ENCODE measurements at places on chromosomes 4 and X.

DNA sequence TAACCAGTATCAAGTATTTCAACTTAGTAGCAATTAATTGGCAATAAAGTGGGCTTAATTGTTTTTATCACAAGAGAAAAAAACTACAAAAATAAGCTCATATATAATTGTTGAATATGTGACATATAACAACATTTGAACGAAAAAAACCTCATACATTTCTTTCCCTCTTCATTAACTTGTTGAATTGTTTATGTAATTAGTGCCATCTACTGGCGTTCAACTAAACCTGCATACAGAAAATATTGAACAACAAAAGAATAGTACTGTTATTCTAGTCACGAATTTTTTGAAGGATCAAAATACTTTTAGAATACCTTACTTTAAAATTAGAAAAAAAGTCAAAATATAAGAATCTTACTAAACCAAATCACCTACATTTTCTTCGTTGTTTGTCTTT is 586.5 kb upstream of the FTHL17 start:
- no peaks in the 10 kb centered on the region for H3K36me3 ChIP-seq
- H3K27ac ChIP-seq = no peak overlapping the region
- H3K27me3 ChIP-seq = no peaks in the 10 kb centered on the region

- no peak for DNase-seq
- no peaks in the 10 kb centered on the region for H3K36me3 ChIP-seq
- no peak overlapping the region for H3K4me3 ChIP-seq
- H3K27ac ChIP-seq = no peak overlapping the region
Measured at GRCh38 chr4:51932261-51932660, 87.9 kb downstream of the LRRC66 start.

DNA sequence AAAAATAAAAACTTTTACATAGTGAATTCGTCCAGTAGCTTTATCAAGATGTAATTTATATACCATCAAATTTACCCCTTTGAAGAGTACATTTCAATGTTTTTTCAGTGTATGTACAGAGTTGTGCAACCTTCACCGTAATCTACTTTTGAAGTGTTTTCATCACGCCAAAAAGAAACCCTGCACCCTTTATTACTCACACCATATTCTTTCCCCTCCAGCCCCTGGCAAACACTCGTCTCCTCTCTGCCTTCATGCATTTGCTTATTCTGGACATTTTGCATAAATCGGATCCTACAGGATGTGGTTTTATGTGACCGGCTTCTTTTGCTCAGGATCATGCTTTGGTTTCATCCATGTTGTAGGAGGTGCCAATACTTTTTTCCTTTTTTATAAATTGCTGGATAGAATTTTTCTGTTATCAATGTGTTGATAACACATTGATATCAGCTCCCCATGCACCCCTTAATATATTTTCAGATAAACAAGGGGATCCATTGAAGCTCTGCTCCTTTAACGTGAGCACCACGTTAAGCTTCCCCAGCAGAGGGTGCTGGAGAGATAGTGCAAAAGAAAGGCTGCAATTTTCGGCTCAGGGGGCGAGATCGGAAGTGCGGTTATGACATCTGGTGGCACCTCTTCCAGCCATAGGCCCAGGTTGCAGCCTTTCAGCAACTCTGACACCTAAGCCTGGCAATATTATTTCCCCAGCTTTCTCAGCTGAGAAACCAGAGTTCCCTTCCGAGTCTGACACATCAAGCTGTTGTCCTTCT is 100.1 kb upstream of the VCX3B start:
- H3K4me1 ChIP-seq = no peaks in the 10 kb centered on the region
- no peak overlapping the region for H3K27ac ChIP-seq
- no peak overlapping the region for H3K4me3 ChIP-seq
- DNase-seq = peak; percentile 47
- H3K36me3 ChIP-seq = no peaks in the 10 kb centered on the region

DNA sequence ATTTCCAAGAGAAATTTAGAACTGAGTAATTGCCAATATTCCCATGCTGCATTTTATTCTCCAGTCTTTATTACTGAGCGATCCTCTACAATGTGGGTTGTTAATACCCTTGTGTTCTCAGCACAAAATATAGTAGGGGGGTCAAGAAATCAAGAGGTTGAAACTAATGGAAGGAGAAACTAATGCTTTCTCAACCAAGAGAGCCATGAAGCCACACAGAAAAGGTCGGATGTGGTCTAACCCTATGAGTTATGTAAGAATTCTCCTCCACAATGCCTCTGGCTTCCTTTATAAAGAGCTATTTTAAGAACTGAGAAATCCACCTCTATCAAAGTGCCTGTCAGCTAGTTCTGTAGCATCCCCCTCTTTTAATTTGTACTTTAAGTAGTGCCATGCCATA is 268.5 kb downstream of the CHIC1 start:
- no peak overlapping the region for H3K27ac ChIP-seq
- H3K4me1 ChIP-seq = peaks cover 4% of the 10 kb centered on the region
- no peaks in the 10 kb centered on the region for H3K36me3 ChIP-seq
- no peaks in the 10 kb centered on the region for H3K27me3 ChIP-seq
- DNase-seq = no peak

- no peak overlapping the region for H3K27ac ChIP-seq
- no peaks in the 10 kb centered on the region for H3K27me3 ChIP-seq
- H3K36me3 ChIP-seq = no peaks in the 10 kb centered on the region
- H3K4me3 ChIP-seq = no peak overlapping the region
- no peaks in the 10 kb centered on the region for H3K4me1 ChIP-seq
- no peak for DNase-seq
Measured at GRCh38 chrX:81957900-81958545, 756.1 kb downstream of the SH3BGRL start.

- no peak overlapping the region for H3K4me3 ChIP-seq
- no peaks in the 10 kb centered on the region for H3K36me3 ChIP-seq
- DNase-seq = no peak
- H3K27me3 ChIP-seq = peaks cover under 1% of the 10 kb centered on the region
Measured at GRCh38 chr4:150970685-150971151, 44.4 kb downstream of the LRBA start.

GRCh38 chr4:116101321-116101720 is 984.1 kb downstream of the TRAM1L1 start:
- H3K36me3 ChIP-seq = peaks cover 5% of the 10 kb centered on the region
- H3K4me3 ChIP-seq = no peak overlapping the region
- no peak overlapping the region for H3K27ac ChIP-seq
- DNase-seq = no peak
- H3K27me3 ChIP-seq = peaks cover 1% of the 10 kb centered on the region
- H3K4me1 ChIP-seq = no peaks in the 10 kb centered on the region

GRCh38 chr4:139266208-139266582 is 13.8 kb downstream of the MGARP start:
- no peak overlapping the region for H3K27ac ChIP-seq
- H3K4me1 ChIP-seq = no peaks in the 10 kb centered on the region
- H3K36me3 ChIP-seq = no peaks in the 10 kb centered on the region

- no peaks in the 10 kb centered on the region for H3K27me3 ChIP-seq
- no peak for DNase-seq
- H3K36me3 ChIP-seq = no peaks in the 10 kb centered on the region
- no peak overlapping the region for H3K4me3 ChIP-seq
- peaks cover 6% of the 10 kb centered on the region for H3K4me1 ChIP-seq
Measured at GRCh38 chrX:13702111-13702789, 13.3 kb downstream of the RAB9A start.

- H3K27me3 ChIP-seq = peaks cover 9% of the 10 kb centered on the region
- no peak overlapping the region for H3K4me3 ChIP-seq
- no peaks in the 10 kb centered on the region for H3K4me1 ChIP-seq
- no peak for DNase-seq
Measured at GRCh38 chr4:56531823-56532222, 26.2 kb downstream of the ARL9 start.

GRCh38 chr4:181933471-181933870 is 309.7 kb upstream of the TENM3 start:
- no peaks in the 10 kb centered on the region for H3K4me1 ChIP-seq
- H3K27ac ChIP-seq = no peak overlapping the region
- DNase-seq = no peak
- no peaks in the 10 kb centered on the region for H3K36me3 ChIP-seq
- H3K4me3 ChIP-seq = no peak overlapping the region

DNA sequence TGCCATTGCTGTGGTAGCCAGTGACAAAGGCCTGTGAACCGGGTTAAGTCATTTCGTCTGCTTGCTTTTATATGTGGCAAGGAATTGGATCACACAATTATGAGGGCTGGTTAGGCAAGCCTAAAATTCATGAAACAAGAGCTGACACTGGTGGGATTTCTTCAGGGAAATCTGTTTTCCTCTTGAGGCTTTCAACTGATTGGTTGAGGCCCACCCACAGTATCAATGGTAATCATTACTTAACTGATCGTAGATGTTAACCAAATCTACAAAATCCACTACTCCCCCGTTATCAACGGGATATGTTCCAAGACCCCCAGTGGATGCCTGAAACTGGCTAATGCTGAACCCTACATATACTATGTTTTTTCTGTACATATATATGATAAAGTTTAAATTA is 13.0 kb downstream of the RBMX2 start:
- H3K27me3 ChIP-seq = no peaks in the 10 kb centered on the region
- DNase-seq = no peak
- H3K4me1 ChIP-seq = no peaks in the 10 kb centered on the region
- H3K36me3 ChIP-seq = no peaks in the 10 kb centered on the region
- no peak overlapping the region for H3K4me3 ChIP-seq
- H3K27ac ChIP-seq = no peak overlapping the region

DNA sequence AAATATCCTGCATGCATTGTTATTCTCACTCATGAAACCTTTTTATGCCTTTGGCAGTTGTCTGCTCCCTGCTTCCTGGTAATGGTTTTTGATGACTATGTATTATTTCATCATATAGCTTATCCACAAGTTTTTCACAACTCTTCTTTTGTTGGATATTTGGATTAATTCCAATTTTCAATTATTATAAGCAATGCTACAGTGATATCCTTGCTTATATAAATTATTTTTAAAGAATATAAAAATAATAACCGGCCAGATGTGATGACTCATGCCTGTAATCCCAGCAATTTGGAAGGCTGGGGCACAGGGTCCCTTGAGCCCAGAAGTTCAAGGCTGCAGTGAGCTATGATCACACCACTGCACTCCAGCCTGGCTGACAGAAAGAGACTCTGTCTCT is 47.0 kb downstream of the ASIC5 start:
- H3K27me3 ChIP-seq = no peaks in the 10 kb centered on the region
- no peak overlapping the region for H3K27ac ChIP-seq
- no peaks in the 10 kb centered on the region for H3K4me1 ChIP-seq
- no peaks in the 10 kb centered on the region for H3K36me3 ChIP-seq

GRCh38 chr4:185020293-185020808 is 2.1 kb downstream of the HELT start:
- H3K4me1 ChIP-seq = peaks cover 14% of the 10 kb centered on the region
- peaks cover 35% of the 10 kb centered on the region for H3K27me3 ChIP-seq
- peak overlapping the region; percentile 59 for H3K4me3 ChIP-seq
- DNase-seq = peak; percentile 26

DNA sequence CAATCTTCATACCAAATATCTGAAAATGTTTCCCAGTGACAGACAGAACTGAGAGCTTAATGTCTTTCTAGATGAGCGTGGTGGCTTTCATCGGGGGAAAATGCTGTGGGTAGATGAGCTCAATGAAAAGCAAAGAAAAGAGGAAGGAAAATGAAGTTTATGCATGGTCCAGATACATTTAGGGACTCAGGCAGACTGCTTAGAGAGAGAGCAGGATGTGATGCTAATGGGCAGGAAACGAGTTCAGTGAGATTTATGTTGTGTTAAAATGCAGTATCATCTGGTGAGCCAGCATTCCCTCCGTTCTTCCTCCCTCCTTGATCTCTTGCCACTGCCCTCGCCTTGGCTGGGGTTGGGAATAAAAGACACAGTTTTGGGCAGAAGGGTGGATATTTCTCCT is 229.2 kb downstream of the GBA3 start:
- no peaks in the 10 kb centered on the region for H3K36me3 ChIP-seq
- H3K27ac ChIP-seq = no peak overlapping the region
- H3K27me3 ChIP-seq = no peaks in the 10 kb centered on the region
- no peak overlapping the region for H3K4me3 ChIP-seq
- DNase-seq = no peak

- H3K4me3 ChIP-seq = no peak overlapping the region
- no peak overlapping the region for H3K27ac ChIP-seq
- DNase-seq = no peak
- no peaks in the 10 kb centered on the region for H3K36me3 ChIP-seq
- peaks cover 4% of the 10 kb centered on the region for H3K4me1 ChIP-seq
- no peaks in the 10 kb centered on the region for H3K27me3 ChIP-seq
Measured at GRCh38 chr4:8664031-8664805, 71.7 kb downstream of the CPZ start.

DNA sequence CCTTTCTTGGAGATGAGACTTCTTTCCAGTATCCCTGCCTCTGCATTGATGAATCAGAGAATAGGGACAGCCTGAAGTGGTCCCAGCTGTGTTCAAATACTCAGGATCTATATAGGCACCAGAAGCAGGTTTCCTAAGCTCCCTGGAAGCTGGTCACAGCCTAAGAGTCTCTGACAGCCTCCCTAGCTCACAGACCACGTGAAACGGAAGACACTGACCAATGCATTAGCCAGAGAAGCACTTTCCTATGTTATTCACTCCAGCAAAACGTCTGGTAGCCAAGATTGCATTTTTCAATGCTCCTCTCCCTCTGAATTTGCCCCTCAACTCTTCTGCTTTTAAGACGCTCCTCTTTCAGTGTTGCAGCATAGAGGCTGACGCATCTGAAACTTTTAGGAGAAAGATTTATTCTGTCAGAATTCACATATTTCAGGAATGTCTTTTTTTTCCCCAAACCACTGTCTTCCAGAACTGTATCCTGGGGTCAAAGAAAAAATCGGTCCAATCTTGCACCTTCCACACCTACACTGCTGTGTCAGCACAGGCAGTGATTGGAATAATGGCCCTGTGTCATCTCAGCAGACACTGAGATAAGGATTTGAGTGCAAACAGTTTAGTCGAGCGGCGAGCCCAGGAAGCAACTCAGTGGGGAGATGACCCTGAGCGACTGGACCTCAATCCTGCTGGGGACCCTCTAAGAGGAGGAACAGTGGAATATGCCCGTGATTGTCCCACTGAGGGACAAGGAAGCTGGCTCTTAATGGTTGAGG is 109.4 kb downstream of the SMIM20 start:
- H3K36me3 ChIP-seq = no peaks in the 10 kb centered on the region
- H3K4me1 ChIP-seq = no peaks in the 10 kb centered on the region
- H3K4me3 ChIP-seq = no peak overlapping the region
- peaks cover 9% of the 10 kb centered on the region for H3K27me3 ChIP-seq
- DNase-seq = no peak

DNA sequence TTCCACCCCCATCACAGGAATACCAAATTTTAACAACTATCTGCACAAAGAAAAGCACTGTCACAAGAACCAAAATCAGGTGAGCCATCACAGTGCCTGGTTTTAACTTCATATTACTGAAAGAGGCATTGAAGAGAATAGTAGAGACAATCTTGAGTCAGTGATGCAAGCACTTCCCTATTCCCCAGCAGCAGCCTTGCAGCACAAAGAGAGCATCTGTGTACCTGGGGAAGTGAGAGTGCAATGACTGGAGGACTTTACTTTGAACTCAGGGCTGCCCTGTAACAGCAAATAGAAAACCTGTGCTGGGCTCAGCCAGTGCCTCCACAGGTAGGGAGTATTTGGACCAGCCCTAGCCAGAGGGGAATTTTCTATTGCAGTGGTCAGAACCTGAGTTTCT is 361.8 kb downstream of the TEX13C start:
- H3K36me3 ChIP-seq = no peaks in the 10 kb centered on the region
- no peak for DNase-seq
- no peaks in the 10 kb centered on the region for H3K4me1 ChIP-seq
